Forelimb muscle (tissue), 1 donor: ENCODE measurements at places on chromosomes 6 and 20.
A peak's percentile ranks its signal among the peaks of the same experiment; 100 is the strongest.

DNA sequence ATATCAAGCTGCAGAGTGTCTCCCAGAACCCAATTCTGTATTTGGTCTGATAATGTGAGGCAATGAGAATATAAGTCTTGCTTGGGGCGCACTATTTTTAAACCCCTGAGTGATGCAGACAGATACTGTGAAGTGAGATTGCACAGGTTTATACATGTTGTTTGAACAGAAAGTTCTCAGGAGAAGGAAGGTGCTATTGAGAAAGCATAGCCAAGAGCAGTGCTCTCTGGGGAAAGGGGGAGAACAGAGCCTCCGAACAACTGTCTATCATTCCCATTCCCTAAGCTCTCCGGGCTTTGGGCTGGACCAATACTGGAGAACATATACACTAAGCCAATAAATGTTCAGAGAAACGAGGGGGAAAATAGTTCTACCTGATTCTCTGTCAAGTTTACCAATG lies 75.8 kb downstream of the PERP start:
- DNase-seq = no peak

GRCh38 chr6:19153270-19153980 lies 683.7 kb upstream of the ID4 start:
- DNase-seq = peak; percentile 41

- DNase-seq = no peak
These were observed 431.1 kb upstream of the CDH4 start for GRCh38 chr20:60820918-60821317.

GRCh38 chr6:70706491-70707123 lies 38.9 kb downstream of the SMAP1 start:
- DNase-seq = no peak

- DNase-seq = no peak
These were observed 24.5 kb upstream of the SEC63 start for GRCh38 chr6:107982486-107982885.
